Dermis blood vessel endothelial cell (primary cell): ENCODE measurements at places on chromosomes 5 and 9.

GRCh38 chr5:181058786-181059296, 18.8 kb downstream of the BTNL9 start:
- no peak for DNase-seq

GRCh38 chr5:58462623-58463230, 2.8 kb upstream of the PLK2 start:
- DNase-seq, result peak; percentile 86

- no peak for DNase-seq
These were observed 48.4 kb downstream of the C9orf50 start for GRCh38 chr9:129572517-129572916.

DNA sequence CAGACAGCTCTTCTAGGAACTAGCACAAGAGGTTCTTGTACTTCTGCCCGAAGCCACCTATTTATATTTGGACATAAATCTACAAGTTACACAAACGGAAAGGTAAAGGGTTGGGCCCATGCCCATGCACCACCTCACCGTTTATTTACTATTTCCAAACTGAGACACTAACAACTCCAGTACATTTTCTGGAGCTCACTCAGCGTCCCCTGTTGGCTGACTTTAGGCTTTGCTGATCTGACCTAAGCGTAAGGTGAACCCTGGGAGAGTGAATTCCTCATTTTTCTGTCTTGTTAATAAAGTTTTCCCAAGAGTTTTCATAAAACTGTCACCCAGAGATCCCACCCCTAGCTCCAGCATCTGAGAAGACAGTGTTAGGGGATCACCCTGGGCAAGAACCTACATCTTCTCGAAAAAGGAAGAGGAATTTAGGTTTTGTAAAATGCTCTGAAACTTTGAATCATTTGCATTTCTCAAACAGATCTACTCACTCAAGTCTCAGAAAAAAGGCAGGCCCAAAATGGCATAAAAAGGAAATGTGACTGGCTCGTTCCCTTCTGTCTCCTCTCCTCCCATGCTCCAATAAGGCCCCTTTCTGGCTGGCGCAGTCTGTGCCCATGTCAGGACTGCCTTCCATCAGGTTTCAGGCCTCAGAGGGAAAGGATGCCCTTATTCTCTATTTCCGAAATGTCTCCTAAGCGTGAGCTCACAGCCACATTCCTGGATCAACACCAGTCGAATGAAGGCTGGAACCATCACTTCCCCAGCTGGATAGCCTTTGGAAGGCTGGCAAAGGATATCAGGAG, 201.3 kb downstream of the FANCC start:
- peak; percentile 33 for DNase-seq

DNA sequence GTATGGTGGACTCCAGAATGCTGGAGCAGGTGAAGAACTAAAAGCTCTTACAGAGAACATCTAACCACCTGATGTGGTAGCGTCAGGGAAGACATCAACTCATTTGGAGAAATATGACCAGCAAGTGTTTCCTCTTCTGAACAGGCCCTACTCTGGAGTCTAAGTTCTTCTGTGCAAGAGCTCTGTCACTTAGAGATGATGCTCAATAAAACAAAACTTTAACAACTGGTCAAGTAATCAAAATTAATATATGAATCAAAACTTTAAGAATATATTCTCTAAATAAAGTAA, 85.8 kb downstream of the CYFIP2 start:
- no peak for DNase-seq

GRCh38 chr5:89936576-89936975, 473.0 kb downstream of the CETN3 start:
- DNase-seq, result no peak

GRCh38 chr9:98778711-98779530, 17.4 kb downstream of the ANKS6 start:
- DNase-seq, result peak; percentile 79

- no peak for DNase-seq
These were observed 262.1 kb upstream of the RPS23 start for GRCh38 chr5:82540301-82540700.

DNA sequence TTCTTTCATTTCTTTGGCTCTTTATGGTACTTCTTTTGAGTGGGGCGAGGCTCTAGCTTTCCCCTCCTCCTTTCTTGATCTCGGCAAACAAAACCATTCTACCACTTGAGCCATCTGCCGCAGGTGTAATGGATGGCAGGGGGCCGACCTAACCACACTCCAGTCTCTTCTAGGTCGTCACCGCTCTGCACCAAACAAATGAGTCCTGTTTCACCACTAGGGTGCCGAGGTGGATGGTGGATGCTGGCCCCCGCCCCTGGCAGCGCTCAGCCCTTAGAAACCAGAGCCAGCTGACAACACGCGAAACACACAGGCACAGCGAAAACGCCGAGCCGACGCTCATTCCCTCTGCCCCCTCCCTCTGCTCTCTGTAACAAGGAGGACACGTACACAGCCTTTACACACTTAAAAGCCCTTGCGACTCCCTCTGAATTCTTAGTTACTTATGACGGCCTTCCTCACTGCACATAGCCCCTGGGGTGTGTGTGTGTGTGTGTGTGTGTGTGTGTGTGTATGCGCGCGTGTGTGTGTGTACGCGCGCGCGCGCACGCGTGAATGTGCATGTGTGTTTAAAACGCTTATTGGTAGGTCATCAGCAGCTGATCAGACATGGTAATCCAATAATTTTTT, 199.4 kb downstream of the MEF2C start:
- DNase-seq, result no peak

GRCh38 chr5:14665949-14666348, 1.4 kb downstream of the OTULIN start:
- DNase-seq, result peak; percentile 55

DNA sequence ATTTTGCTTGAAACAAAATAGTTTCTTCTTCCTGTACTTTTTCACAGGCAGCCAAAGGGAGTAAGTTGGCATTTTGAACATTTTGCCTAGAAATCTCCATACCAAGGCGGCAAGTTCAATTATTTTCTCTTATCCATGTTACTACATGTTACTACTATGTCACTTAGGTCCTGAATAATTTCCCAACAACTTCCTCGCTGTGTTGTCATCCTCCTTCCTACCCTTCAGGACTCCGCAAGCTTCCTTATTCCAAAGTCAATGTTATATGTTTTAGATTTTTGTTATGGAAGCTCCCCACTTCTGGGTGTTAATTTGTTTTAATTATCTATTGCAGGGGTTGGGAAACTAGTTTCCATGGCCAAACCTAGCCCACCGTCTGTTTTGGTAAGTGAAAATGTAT, 9.9 kb upstream of the B4GALT1 start:
- DNase-seq, result no peak

DNA sequence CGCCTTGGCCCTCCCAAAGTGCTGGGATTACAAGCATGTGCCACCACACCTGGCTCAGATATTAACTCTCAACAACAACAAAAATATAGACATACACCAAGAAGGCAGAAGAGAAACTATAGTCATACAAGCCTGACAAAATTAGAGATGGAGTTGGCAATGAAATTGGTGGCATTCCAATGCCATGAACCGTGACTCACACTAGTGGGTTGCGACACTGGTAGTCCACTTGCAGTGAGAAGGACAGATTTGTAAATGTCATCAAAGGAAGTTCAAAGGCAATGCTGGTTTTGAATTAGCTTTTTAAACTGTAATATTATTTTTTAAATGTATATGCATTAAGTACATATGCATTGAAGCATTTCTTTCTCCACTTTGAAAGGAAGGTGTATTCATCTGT, 8.5 kb upstream of the DNAJC25 start:
- no peak for DNase-seq

DNA sequence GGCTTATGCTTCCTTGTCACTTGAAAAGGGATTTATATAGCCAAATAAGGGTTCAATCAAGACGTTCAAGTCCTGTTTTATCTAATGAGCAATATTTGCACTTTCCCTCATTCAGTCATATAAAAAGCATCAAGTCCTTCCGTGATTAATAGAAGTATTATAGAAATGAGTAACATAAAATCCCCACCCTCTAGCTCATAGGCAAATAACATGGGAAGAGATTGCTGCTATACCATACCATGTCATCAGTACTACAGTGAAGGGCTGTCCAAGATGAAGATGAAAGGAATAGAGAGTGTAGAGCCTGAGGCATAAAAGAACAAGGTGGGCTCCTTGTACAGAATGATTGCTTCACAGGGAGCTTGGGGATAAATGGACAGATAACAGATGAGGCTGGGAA, 20.4 kb upstream of the PAPPA start:
- DNase-seq, result no peak

- no peak for DNase-seq
These were observed 40.1 kb downstream of the F2R start for GRCh38 chr5:76755779-76756637.

GRCh38 chr5:66616520-66617225, 20.5 kb downstream of the MAST4 start:
- DNase-seq, result no peak
